Pulmonary artery endothelial cell (primary cell): ENCODE measurements at places on chromosomes 7 and 10. TPM values are rescaled to one million over a fixed set of nuclear protein-coding genes. Genes with fewer than 3 reads are reported as not detected.

DNA sequence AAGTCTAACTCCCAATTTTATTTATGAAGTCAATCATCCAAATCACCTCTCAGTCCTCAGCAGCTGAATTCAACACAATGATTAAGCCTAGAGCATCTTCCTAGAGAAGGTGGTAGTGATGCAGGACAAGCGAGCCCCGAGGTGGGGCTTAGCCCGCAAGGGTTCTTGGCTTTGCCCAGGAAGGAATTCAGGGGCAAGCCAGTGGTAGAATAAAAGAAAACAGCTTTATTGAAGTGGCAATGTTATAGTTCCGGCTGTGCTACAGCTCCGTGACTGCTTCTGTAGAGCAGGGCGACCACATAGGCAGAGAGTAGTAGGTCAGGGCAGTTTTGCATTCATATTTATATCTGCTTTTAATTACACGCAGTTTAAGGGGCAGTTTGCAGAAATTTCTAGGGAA is 18.1 kb downstream of the IL2RA start:
- DNase-seq = no peak

- no peak for DNase-seq
These were observed 89.3 kb upstream of the ZNF746 start for GRCh38 chr7:149586646-149587645.

GRCh38 chr10:93542358-93542791 is 24.1 kb upstream of the FFAR4 start:
- no peak for DNase-seq

GRCh38 chr7:22604246-22604645 is 104.3 kb upstream of the STEAP1B start:
- DNase-seq = no peak

Gene ODAD2
- 0.20 and 0.32 TPM in 2 replicates for total RNA-seq

Gene GIMAP7
- total RNA-seq = 48.7 and 72.0 TPM in 2 replicates
